ENCODE measurements at places on chromosomes 12 and 14.
A peak's percentile ranks its signal among the peaks of the same experiment; 100 is the strongest.

- DNase-seq, result no peak
Measured at GRCh38 chr14:53534841-53535240, 381.7 kb upstream of the DDHD1 start.

DNA sequence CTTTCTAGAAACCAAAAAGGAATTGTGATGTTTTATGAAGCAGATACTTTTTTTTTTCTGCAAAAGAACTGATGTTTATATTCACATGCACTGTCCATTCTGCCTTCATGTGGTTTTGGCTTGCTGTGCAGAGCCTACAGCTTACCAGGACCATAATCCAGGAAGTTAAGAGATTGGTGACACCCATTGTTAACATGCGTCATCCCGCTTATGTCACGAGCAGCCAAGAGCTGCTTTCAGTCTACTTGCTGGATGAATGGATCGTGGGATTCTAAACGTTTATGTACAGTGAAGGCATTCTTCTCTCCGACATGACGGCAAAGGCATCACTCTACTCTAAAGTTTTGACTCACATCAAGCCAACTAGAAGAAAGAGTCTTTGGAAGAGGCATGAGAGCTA lies 76.6 kb downstream of the PAX9 start:
- DNase-seq, result no peak

DNA sequence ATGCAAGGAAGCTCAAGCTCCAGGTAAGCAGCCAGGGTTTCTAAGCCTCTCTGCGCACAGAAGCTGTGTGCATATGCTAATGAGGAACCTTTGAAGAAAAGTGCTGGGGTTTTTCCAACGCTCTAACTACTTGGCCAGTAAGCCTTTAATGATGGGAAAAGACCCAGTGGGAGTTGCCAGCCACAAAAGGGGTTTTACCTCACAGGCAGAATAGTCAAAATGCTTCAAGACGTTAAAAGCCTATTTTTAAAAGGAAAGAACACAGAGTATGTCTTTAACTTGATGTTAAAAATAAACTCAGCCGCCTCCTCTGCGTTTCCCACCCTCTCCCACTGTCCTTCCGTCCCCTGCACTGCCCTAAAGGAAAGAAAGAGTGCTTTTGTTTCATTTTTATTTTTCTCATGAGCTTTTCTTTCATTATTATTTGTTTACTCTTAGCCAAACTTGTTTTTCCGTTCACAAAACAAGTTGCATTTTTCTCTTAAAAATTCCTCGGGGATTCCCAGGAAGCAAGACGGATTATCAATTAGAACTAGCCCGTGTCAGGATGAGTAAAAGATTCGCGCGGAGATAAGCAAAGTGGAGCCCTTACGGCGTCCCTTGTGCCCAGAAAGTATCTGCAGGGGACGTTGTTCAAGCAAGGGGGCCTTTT lies 209.8 kb upstream of the NUDT4 start:
- DNase-seq, result peak; percentile 14

- DNase-seq, result no peak
Measured at GRCh38 chr12:97024393-97024792, 117.3 kb downstream of the NEDD1 start.

DNA sequence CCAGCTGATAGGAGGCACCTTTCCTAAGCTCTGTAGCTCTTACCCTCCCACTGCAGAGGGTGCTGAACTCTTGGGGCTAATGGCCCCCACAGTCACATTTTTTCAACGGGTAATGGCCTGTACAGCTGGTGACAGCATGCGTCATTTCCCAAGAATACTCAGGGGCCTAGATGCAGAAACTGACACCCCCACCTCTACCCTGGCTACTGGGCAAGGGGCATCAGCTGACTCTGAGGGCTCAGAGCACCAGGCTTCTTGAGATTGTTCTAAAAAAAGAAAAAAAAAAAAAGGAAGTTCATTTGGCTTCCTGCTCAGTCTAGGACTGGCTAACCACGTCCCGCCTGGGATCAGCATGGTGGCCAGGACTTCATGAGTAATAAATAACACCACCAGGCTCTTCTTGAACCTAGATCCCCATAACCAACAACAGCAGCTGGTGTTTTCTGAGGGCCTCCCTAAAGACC lies 35.2 kb downstream of the ZFP36L1 start:
- DNase-seq, result no peak

GRCh38 chr12:42364692-42365091 lies 38.7 kb downstream of the PPHLN1 start:
- no peak for DNase-seq

DNA sequence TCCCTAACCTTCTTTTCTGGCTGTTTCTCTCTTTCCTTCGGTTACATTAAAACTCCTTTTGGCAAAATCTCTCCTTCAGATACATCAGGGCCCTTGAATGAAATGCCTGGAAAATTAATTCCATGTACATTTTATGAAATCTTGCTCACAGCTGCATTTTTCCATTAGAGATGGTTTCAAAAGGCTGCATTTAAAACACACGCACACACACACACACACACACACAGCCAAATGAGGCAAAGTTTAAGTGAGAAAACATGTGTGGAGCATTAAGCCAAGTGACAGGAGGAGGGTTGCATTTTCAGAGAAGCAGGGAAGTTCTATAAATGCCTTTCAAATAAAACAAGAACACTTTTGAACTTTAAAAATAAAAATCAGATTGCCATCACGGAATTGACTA lies 216.4 kb downstream of the LRIG3 start:
- DNase-seq, result no peak

GRCh38 chr12:6062757-6063735 lies 61.4 kb downstream of the VWF start:
- DNase-seq, result peak; percentile 49

DNA sequence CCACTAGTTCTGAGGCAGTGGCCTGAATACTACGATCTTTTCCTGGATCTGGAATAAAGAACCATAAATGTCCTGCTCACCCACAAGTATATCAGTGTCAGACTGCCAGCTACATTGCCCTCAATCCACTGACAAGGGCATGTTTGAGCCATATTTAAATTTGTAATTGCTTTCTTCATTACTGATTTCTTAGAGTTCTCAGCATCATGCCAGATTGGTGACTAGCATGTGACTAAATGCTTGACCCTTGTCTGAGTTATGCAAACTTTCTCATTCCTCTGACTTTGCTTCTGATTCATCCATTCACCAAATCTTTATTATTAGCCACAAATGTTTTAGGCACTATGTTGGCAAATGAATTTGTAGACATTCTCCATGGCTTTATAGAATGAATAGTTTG lies 143.6 kb upstream of the SLC16A7 start:
- no peak for DNase-seq

GRCh38 chr14:22886500-22887259 lies 3.7 kb downstream of the REM2 start:
- no peak for DNase-seq

DNA sequence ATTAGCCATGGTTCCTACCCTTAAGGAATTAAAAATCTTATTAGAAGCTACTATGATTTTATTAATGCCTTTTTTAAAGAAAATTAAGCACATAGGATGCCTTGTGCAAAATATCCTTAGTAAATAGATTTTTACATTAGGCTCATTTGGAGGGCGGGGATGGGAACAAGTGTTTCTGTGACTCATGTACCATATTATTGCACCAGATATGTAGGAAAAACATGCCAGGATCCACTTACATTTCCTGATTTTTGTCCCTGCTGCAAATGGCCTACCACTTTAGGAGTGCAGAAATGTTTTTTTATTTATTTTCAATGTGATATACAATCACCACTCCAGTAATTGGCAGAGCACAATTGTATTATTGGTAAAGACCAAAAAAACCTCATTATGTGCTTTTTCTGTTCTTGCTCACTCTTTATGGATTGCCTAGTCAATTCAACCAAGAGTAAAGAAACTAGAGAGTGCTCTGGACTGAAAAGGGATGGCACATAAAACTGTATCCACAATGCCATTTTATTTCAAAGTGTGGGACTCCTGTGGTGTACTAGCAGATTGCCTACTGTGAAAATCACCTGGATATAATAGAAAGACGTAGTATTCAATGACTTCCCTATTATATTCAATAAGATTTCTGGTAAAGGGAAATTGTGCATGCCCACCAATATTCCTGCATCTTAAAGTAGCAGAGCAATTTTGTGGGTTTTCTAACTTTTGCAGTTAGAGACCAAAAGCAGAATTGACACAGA lies 86.9 kb downstream of the ANO6 start:
- no peak for DNase-seq

- DNase-seq, result no peak
Measured at GRCh38 chr14:75464626-75465025, 36.8 kb downstream of the JDP2 start.

- no peak for DNase-seq
Measured at GRCh38 chr12:115988212-115988611, 289.3 kb downstream of the MED13L start.

DNA sequence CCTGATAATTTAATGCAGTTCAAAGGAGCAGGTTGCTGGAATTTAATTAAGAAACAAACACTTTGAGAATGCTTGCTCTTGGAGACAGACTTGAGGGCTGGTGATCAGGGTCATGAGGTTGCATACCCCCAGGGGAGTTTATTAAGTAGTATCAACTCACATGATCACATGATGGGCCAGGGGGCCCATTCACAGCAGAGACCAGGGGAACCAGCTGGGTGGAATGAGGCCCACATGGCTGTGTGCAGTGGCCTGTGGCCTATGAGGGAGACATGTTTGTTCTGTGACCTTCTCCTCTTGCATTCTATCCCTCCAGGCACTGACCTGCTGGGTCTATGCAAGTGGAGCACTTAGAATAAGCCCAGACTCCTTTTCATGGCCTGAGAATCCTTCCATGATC lies 266.6 kb upstream of the PWP1 start:
- no peak for DNase-seq
